ENCODE measurements at places on chromosomes 16 and 17.

- DNase-seq: peak; percentile 72
These were observed at the start of gene TEKT1 for GRCh38 chr17:6831661-6832263. Gene TEKT1 (minus strand): TSS chr17:6831729. CDS start chr17:6830376, 1,353 bp downstream.

DNA sequence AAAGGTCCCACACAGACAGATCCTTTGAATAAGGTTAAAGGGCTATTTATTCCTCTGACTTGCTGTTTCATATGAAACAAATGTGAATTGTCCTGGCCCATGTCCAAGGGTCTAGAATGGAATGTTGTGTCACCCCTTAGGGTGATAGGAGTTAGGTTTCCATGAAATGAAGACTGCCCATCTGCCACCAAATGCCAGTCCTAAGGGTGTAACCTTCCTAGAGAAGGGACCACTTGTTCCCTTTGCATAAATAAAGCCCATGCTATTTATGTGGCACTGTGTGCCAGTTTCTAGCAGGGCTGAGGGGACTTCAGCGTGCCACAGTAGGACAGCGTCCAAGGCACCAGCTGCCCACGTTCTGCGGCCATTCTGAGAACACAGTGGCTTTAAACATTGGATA lies 171.3 kb downstream of the ABCA8 start:
- no peak for DNase-seq

DNA sequence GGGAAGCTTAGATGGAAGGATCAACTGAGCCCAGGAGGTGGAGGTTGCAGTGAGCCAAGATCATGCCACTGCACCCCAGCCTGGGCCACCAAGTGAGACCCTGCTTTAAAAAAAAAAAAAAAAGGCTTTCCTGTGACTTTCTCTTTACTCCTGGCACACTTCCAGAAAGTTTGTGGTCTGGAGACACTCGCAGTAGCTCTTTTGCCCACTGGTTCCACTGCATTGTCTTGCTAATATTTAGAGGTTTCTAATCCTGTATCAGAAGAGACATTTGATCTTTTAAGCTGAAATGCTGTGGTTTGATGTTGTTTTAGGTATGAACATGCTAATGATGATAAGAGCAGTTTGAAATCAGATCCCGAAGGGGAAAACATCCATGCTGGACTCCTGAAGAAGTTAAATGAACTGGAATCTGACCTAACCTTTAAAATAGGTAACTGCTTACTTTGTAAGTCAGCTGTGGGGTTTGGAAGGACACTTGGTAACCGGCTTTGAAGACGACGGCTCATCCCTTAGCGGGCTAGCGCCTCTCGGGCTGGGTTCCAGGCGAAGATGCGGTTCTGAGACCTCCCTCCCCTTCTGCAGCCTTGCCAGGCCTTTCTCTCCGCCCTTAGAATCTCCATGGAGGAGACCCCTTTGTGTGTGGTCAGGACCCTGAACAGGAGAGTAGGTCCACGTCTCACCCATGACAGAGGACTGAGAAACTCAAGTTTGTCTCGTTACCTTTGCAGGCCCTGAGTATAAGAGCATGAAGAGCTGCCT lies 23.1 kb downstream of the NTAN1 start:
- peak; percentile 58 for DNase-seq

DNA sequence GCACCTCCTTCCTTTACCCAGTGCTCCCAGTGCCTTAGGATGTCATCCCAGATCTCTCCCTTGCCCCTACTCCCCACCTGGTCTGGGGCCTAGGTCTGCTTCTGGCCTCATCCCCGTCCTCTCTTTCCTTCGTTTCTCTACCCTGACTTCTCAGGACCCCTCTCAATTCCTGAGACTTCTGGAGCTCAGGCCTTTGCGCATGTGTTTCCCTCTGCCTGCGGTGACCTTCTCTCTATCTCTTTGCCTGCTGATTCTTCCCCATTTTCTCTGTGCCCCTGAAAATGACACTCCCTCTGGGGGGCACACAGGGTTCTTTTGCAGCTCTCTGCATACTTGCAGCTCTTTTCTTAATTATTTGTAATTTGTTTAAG lies 13.5 kb downstream of the ADORA2B start:
- DNase-seq: no peak

DNA sequence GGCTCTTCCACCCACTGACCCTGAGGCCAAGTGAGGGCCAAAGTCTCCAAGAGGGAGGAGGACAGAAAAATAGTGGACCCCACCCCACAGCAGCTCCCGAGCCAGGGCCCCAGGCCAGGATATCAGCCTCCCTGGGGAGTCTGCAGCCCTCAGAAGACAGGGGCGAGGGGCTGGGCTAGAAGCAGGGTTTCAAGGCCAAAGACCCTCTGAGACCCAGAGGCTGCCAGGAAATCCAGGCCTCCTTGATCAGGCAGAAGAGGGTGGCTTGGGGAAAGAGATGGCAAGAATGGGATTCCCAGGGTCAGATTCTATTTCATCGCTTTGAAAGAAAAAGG lies 156.1 kb downstream of the ZNF423 start:
- no peak for DNase-seq

DNA sequence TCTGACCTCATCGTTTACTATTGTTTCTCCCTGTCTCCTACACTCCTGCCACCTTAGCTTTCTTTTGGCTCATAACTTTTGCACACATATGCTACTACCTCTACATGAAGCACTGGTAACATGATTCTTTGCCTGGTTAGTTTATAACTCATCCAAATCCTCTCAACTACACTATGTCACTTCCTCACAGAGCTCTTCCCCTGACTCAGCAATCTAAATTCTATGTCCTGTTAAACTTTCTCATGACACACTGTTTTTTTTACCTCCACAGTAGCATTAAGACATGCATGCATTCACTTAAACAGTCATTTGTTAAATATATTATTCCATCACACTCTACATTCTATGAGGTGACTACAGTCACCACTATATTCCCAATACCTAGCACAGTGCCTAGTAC lies 19.7 kb downstream of the APPBP2 start:
- peak; percentile 94 for DNase-seq

- DNase-seq: no peak
These were observed 2.4 kb downstream of the CD7 start for GRCh38 chr17:82314727-82315605.
